Kidney tubule cell (primary cell): ENCODE measurements at places on chromosomes 4 and X.
A peak's percentile ranks its signal among the peaks of the same experiment; 100 is the strongest.

GRCh38 chr4:98720871-98721480, 62.6 kb upstream of the TSPAN5 start:
- DNase-seq, result peak; percentile 83

DNA sequence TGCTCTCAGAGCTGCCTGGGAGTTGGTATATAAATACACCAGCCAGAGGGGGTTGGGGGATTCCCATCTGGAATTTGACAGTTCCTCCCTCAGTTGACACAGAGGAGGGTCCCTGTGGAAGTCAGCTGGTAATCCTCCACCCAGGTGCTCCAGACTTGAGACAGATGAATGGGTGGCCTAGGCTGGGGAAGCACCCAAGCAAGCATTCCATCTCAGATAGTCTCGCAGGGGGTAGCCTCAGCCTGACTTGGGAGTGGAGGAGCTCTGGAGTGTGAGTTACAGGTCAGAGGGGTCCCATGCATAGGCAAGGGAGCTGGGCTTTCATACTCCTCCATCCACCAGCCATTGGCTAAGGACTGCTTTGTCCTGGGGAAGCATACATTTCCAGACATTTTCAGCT, 229.3 kb upstream of the BCOR start:
- no peak for DNase-seq

GRCh38 chrX:103779141-103779789, 2.6 kb downstream of the PLP1 start:
- no peak for DNase-seq

- DNase-seq, result no peak
These were observed 18.5 kb downstream of the ADRA2C start for GRCh38 chr4:3784454-3785291.
